ENCODE measurements at places on chromosomes 11 and 22.

GRCh38 chr11:10838083-10838482 lies 19.8 kb downstream of the ZBED5 start:
- DNase-seq = no peak

GRCh38 chr11:21650961-21651360 lies 541.9 kb upstream of the ANO5 start:
- no peak for DNase-seq

GRCh38 chr22:21650823-21651520 lies 8.9 kb downstream of the SDF2L1 start:
- DNase-seq = no peak

GRCh38 chr22:21982338-21982965 lies at the start of gene TOP3B:
Gene TOP3B (minus strand): TSS chr22:21982787. CDS start chr22:21975709, 7,078 bp downstream.
- DNase-seq = peak; percentile 62

DNA sequence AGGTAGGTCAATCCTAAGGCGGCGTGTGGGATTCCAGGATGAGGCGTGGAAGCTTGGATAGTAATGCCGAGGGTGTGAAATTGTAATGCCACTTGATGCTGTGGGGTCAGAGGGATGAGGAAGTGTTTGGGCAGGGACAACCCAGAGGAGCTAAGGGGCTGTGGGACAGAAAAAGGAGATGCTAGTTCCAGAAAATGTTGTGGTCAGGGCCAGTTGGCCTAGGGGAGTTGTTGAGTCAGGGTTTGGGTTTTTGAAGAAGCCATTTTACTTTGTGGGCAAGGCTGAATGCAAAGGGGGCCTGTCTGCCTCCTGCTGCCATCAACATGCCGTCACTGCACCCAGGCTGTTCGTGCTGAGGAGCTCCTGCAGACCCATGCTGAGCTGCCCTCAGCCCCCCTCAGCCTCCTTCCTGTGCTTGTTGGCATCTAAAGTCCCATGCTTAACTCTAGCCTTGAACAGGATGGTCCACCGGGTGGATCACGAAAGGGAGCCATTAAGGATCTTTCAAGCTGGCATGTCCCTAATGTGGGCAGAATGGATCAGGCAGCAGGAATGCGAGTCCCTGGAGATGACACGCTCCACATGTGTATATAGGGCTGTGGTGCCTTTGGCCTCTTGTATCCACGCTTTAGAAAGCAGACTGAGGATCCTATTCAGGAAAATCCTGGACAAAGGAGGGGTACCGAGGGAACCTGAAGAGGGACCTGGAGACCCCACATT lies 2.1 kb downstream of the C11orf16 start:
- DNase-seq = no peak

DNA sequence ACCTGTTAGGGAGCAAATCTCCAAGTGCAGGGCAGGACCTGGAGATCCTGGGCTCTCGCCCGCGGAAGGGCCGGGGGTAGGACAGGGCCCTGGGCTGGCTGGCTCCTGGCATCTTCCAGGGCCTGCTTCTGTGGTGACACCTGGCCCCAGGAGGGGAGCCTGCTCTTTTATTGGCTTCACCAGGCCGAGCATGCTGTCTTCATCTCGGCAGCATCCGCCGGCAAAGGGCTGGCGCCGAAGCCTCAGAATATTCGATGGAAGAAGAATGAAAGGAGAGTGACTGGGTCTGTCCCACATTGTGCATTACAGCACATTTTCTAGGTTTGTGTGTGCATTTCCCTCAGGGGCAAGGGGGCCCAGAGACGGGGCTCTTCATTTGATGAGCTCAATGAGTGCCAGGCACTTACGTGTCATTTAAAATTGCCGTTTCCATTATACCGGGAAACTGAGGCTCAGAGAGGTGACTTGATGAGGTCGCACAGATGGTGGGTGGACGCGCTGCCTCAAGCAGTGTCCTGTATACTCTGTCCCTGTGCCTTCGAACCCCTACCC lies 70.0 kb downstream of the RBX1 start:
- DNase-seq = peak; percentile 39

DNA sequence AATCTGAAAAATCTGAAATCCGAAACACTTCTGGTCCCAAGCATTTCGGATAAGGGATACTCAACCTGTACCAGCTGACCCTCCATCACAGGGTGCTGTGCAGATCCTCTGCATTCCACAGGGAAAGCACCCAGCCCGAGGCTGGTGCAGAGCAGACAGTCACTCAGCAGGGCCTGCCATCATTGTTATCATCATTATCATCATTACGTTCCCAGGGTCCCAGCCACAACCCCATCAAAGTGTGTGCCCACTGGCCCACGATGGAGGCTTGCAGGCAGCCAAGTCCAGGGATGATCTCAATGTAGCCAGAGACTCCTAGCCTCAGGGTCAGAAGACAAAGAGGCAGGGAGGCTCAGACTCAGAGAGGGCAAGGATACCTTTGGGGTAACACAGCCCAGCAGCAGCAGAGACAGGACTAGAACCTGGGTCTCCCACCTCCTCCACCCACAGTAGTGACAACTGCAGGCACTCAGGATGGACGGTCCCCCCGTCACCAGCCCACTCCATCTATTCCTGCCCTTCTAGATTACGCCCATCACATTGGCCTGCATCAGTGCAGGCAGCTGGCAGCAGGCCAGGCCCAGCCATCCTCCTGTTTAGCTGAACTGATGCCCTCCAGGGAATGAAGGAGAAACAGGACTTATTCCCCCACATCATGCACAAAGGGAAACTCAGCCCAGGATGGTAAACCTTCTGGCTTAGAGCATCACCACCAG lies 10.3 kb downstream of the GAL3ST1 start:
- no peak for DNase-seq

- DNase-seq = no peak
These were observed 750 bp upstream of the NAT10 start for GRCh38 chr11:34104680-34105078.

DNA sequence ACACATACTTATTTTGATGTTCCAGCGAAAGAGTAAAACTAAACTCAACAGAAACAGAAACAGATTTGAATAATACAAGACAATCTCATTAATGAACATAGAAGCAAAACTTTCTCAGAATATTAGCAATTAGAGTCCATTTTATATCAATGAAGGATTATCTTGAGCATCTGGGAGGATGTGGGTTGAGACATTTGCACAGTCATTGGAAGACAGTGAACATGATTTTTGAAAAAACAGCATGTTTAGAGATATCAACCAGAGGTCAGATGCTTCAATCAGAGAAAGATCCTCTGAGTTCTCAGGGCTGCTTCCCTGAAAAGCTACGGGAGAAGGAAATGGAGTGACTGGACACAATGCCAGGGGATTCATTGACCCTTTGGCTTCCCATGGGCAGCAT lies 35.9 kb upstream of the VPREB1 start:
- no peak for DNase-seq

- no peak for DNase-seq
These were observed 31.6 kb downstream of the CPT1A start for GRCh38 chr11:68810164-68810563.

DNA sequence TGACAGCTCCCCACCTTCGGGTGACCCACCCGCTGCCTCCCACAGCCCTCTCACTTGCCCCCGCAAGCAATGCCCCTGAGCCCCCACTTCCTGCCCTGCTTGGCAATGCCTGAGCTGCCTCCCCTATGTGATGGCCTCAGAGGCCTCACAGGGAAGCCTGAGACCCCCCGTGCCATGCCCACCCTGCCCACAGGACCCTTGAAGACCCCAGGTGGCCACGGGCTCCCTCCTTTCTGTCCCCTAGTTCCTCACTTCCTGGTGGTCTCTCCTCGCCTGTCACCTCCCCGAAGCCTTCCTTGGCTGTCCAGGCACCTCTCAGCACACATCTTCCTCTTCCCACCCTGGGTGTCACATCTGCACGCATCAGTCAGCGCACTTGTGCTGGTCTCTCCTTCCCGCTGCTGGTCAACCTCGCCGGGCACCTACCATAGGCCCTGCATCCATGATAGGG lies 90.5 kb downstream of the BRD1 start:
- peak; percentile 39 for DNase-seq

DNA sequence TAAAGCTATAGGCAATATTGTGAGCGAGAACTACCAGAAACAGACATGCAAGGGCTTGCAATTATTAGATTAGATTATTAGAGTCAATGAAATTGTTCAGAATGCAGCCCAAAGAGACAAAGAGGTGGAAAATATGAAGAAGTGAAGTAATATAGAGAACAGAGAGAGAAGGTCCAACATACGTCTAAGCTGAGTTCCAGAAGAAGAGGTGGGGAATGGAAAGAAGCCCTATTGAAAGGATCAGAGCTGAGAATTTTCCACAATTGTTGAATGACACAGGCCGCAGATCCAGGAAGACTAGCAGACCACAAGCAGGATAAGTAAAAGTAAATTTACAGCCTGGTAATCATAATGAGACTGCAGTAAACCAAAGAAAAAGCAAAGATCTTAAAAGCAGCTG lies 93.2 kb downstream of the EXT2 start:
- DNase-seq = no peak

- no peak for DNase-seq
These were observed 964.9 kb downstream of the NTM start for GRCh38 chr11:132335311-132335710.

DNA sequence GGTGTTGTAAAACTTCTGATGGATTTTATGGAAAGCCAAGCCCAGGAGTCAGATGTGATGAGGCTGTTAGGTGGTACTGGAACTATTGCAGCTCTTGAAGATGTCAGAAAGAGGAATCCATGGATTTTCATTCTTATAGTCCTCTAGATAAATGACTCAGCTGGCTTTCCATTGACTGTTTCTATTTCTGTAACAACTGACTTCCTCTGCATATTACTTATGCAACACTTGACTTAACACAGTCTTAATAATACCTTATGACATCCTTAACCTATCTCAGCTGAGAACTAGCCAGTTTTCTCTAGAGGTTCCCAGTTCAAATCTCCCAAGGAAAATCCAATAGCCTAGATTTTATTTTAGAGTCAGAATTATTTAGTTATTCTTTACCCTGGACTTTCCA lies 263.8 kb downstream of the LUZP2 start:
- DNase-seq = no peak

DNA sequence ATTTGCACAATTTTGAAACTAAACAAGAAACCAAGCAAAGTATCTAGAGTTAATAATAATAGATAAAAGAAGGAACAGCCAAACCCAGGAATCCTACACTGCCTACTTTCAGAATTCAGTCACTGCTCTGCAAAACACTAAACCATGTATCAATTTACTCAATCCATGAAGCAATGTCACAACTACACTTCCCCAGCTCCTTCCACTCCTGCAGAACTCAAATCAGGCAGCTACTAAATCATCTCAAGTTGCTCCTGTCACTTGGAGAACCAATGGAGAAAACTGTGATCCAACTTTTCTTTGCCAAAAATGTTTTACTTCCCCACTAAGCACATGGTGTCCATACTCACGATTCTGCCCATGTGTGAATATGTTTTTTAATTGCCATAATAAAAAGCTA lies 24.9 kb upstream of the C11orf58 start:
- DNase-seq = no peak

- no peak for DNase-seq
These were observed 18.4 kb upstream of the CHRM4 start for GRCh38 chr11:46410021-46410420.

GRCh38 chr22:30685178-30685577 lies 9.5 kb upstream of the OSBP2 start:
- no peak for DNase-seq

GRCh38 chr22:38843657-38844314 lies at the start of gene NPTXR:
Gene NPTXR (minus strand): TSS chr22:38844028.
- DNase-seq = peak; percentile 61

DNA sequence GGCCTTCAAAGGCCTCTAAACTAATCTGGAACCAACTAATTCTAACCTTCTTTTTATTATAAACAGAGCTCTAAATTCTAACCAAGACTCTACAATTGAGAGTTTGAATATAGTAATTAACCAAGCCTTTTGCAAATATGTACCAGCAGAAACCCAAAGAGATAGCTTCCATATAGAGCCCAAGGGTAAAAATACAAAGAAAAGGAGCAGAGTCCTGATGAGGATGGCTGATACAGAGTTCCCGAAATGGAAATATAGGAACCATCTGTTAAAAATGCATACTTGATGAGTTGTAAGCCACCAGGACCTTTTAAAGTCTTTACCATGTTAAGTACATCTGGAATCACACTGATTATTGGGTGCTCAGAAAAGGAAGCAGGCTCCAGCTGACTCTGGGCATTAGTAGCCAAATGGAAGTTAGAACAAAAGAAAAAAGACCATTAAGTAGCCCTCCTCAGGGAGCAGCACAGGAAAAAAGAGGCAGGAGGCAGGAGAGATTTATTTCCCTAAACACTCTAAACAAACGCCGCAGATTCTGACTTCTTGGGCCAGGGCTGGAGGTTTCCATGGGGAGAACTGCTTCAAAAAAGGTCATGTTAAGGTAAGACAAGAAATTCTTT lies 463.1 kb upstream of the FAT3 start:
- no peak for DNase-seq

DNA sequence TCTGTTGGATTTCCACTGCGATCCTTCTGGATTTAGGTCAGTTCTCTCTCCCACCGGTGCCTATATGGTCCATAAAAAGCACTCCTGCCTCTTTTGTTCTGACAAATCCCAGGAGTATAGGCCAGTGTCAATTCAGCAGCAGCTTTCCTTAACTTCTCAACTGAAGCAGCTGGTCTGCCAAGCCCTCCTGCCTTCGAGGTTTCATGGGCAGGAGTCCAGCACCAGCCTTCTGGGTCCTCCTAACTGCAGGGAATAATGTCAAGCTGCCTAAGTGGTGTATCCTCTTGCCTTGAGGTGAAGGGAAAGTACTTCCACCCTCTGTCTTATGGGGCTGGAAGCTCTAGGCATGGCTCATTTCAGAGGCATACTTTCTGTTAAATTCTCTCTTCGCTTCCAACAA lies 149.4 kb upstream of the NCAM1 start:
- no peak for DNase-seq

DNA sequence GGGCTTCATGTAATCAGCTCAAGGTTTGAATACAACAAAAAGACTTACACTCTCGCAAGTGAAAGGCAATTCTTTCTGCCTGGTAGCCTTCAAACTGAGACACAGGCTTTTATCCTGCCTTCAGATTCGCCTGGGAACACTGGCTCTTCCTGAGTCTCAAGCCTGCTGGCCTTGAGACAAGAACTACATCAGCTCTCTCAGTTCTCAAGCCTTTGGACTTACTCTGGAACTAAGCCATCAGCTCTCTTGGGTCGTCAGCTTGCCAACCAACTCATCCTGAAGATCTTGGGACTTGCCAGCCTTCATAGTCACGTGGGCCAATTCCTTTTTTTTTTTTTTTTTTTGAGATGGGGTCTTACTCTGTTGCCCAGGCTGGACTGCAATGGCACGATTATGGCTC lies 35.7 kb upstream of the LRRC10B start:
- no peak for DNase-seq

- DNase-seq = peak; percentile 20
These were observed 27.5 kb downstream of the DHCR7 start for GRCh38 chr11:71420455-71421241.

DNA sequence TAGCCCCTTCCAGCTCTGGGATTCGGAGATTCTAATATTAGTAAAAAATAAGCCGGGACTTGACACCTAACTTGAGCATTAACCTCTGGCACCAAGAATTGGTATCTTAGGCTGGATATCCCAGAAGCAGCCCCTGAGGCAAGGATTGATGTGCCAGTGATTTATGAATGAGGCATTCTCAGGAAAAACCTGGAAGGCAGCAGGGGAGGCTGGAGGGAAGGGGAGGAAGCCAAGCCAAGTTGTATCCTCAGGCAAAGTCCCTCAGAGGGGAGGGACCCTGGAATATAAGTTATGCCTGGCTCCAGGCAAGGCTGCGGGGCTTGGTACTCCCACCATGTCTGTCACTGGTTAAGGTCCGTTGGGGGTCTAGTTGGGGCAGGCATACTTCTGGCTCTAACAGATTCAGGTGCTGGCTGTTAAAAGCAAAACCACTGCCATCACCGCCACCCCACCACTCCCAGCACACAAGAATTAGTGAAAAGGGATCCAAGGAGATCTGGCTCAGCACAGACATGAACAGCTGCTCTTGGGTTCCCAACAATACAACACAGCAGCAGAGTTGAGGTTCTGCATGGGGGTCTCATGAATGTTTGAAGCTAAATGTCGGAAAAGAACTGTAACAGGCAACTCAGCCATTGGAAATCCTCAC lies 29.8 kb downstream of the LMO2 start:
- no peak for DNase-seq

Data from SJSA1 (cell line).